Muscle of back (tissue), 13 donors: ENCODE measurements at places on chromosomes 12 and 14. TPM values are rescaled to one million over a fixed set of nuclear protein-coding genes. Genes with fewer than 3 reads are reported as not detected.
A peak's percentile ranks its signal among the peaks of the same experiment; 100 is the strongest.

DNA sequence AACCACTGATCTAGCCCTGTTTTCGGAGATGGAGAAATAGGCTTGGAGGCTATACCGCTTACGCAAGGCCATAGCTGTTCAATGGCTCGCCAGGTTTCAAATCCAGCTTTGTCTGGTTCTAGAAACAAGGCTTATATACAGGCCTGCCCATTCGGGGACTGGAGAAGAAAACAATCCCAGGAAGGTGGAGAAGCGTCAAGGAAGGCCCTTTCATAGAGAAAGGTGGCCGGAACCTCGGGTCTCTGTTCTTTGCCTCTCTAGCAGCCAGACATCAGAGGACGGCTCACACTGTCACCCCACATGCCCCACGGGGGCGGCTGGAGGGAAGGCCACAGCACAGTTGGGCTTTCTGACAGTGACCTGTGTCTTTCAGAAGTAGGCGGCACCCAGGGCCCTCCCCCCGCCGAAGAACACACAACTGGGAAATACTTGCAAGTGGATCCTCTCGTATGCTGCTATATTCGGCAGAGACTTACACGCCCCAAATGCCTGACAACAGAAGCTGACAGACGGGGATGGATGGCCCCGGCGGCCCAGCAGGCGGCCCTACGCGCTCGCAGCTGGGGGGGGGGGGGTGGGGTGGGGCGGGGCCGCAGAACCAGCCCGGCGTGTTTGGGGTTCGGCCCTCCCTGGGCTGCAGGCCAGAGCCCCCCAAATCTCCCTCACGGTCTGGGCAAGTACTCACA lies 4.5 kb upstream of the SETD1B start:
- DNase-seq = peak; percentile 90

The FLRT2 gene
- 76.2 TPM for polyA plus RNA-seq

The RND1 gene
- polyA plus RNA-seq = 0.30 TPM

DNA sequence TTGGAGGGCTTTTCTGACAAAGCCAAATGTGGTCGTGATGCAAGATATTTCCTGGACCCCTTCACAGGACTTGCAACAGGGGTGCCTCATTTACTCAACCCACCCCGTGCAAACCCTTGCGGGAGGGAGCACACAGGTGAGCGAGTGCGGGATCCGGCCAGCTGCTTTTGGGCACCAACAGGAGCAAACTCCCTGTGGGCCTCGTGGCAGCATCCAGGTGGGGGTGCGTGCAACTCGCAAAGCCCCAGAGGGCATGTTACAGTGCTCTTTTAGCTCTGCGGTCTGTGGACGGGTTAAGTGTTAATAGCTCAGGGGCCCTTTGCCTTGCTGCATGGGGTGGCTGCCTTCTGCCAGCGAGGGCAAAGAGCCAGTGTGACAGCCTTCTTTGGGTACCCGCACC lies 707.6 kb upstream of the MDGA2 start:
- DNase-seq = no peak
